Non-pigmented ciliary epithelial cell (primary cell): ENCODE measurements at places on chromosomes 12 and 14.

GRCh38 chr12:108657130-108657745 is 23.5 kb upstream of the SELPLG start:
- no peak for DNase-seq

DNA sequence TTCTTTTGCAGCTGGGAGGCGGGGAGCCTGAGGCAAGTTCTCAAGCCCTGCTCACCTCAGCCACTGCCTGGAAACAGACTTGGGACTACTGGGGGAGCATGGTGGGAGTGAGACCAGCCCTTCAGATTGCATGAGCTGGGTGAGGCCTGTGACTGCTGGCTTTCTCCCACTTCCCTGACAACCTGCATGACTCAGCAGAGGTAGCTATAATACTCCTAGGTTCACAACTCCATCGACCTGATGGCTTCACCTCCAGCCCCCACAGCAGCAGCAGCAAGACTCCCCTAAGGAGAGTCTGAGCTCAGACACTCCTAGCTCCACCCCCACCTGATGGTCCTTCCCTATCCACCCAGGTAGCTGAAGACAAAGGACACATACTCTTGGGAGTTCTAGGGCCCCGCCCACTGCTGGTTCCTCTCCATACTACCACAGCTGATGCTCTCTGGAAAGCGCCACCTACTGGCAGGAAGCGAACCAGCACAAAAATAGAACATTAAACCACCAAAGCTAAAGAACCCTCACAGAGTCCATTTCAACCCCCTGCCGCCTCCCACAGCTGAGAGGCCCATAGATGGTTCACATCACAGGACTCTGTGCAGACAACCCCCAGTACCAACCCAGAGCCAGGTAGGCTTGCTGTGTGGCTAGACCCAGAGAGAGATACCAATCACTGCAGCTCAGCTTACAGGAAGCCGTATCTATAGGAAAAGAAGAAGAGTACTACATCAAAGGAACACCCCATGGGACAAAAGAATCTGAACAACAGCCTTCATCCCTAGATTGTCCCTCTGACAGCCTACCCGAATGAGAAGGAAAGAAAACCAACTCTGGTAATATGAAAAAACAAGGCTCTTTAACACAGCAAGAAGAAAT is 68.7 kb downstream of the RPAP3 start:
- no peak for DNase-seq

- DNase-seq: peak; percentile 1
These were observed 567.4 kb downstream of the MED13L start for GRCh38 chr12:115710104-115710564.

DNA sequence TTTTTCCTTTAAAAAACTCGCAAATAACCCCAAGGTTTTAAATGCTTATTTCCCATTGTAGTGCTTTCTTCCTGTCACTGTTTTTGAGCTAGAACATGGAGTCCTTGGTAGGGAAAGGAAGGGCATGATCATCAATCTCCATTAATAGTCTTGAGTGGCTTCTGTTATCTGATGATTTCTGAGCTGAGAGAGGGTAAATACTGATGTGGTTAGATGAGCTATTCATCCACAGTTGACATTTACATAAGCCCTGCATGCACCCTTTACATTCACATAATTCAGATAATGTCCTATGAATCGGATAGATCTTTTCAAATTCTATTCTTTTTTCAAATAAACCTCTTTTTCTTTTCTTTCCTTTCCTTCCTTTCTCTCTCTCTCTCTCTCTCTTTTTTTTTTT is 81.4 kb downstream of the NTN4 start:
- no peak for DNase-seq

DNA sequence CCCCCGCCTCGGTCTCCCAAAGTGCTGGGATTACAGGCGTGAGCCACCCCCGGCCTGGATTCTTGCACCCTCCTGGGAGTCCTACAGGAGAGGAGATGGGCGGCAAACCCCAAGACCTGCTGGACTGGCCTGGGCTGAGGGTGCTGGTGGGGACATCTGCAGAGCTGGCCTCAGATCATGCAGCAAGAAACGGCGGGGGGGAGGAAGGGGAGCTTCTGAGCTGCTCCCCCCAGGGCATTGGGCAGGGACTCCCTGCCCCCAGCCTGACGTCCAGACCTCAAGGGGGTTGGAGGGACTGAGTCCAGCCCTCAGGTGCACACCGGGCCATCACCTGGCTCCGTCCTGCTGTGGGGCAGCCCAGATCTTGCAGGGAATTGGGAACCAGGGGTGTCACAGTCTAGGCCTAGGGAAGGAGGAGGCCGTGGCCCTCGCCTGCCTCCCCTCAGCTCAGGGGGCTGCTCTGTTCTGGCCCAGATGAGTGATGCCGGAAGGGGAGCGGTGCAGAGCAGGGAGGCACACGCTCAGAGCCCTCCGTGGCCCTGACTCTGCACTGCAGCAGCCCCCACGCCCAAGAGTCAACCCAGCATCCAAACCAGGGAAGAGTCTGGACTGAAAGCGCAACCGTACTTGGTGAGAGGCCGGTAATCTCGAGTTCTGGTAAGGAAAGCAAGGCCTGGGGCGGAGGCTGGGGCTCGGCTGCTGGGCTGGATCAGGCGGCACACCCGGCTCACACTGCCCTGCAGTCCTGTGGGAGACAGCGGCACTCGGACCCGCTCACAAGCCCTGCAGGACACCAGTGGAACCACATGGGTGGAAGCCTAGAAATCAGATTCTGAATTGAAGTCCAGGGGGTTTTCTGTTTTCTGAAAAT is 8.9 kb upstream of the AMN start:
- DNase-seq: no peak

DNA sequence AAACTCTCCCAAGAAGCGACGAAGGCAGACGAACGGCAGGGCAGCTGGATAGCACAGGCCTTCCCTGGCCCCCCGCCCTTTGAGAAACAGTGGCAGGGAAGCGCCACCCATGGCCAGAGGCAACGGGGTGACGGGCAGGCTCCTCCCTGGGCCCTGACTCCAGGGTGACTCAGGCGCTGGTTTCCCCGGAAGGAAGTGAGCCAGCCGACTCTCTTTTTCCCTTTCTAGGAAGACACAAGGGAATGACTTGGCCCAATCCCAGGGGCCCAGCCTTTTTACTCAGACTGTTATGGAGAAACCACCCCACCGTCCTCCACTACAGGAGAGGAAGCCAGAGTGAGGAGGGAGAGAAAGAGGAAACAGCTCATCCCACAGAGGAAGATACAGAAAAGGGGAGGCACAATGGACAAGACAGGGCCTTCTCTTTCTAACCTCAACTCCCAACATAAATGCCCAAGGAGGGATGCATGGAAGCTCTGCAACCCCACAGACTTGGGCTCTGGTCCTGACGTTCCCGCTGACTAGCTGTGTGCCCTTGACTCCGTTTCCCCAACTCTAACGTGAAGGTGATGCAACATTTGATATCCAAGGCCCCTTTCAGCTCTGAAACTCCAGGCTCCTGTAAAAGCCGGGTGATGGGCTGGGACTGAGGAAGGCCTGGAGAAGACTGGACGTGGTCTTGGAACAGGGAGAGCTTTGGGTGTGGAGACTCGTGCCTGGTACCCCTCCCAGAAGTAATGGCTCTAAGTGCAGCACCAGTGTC is 27.9 kb downstream of the ACTN1 start:
- DNase-seq: peak; percentile 73

GRCh38 chr12:32533971-32534590 is 134.7 kb downstream of the FGD4 start:
- DNase-seq: peak; percentile 91

- no peak for DNase-seq
These were observed 177.6 kb downstream of the CAND1 start for GRCh38 chr12:67446716-67447115.

DNA sequence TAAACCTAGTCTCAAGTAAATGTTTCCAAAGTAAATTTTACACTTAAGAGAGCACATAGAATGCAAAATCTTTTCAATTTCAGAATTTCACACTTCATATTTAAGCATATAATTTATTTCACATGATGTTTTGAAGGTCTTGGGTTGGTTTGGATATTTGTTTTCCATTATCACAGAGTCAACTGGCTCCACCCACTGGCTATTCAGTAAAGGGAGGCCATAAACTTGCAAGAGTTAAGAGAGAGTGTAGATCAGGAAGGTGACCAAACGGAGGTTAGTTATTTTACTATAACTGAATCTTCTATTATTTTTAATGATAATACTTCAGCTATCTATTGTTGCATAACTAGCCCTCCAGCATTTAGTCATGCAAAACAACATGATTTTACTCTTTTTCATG is 6.2 kb upstream of the CPNE8 start:
- DNase-seq: no peak

DNA sequence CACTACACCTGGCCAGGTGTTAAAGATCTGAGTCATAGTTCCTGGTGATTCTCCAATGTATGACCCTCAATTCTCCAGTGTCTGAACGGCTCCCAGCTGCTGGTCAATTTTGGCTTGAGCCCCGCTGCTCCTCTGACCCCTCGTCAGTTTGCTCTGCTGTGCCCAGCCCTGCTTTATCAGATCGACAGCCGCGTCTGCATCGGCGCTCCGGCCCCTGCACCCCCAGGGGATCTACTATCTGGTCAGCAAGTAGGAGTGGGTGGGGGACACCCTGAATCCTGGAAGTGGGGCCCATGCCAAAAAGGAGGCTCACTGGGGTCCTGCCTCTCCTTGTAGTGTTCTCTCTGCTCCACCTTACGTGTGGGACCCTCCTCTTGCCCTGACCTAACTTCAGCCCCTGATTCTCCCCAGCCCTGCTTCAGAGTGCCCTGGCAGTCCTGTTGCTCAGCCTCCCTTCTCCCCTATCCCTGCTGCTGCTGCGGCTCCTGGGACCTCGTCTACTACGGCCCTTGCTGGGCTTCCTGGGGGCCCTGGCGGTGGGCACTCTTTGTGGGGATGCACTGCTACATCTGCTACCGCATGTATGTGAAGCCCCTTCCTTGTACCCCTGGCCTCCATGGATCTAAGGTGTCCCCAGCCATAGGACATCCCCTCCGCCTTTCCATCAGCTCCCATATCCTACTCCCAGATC is 5.0 kb downstream of the SLC39A5 start:
- no peak for DNase-seq

GRCh38 chr12:116590561-116590960 is 31.4 kb downstream of the MAP1LC3B2 start:
- DNase-seq: no peak

DNA sequence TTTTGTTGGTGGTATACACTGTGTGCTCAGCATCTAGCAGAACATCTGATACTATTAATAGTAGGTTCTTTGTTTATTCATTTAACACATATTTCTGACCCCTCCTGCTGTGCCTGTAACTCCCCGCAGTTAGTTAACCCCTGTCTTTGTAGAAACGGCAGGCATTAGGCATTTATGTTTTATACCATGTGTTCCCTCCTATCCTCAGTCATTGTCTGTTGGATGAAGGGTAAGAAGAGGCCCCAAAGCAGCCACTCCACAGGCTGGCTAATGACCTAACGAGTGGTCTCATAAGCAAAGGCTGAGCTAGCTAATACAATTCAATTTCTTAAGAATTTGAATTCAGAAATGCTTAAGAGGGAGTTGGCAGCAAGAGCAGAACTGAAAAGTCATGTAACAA is 170.8 kb downstream of the TMX1 start:
- no peak for DNase-seq

DNA sequence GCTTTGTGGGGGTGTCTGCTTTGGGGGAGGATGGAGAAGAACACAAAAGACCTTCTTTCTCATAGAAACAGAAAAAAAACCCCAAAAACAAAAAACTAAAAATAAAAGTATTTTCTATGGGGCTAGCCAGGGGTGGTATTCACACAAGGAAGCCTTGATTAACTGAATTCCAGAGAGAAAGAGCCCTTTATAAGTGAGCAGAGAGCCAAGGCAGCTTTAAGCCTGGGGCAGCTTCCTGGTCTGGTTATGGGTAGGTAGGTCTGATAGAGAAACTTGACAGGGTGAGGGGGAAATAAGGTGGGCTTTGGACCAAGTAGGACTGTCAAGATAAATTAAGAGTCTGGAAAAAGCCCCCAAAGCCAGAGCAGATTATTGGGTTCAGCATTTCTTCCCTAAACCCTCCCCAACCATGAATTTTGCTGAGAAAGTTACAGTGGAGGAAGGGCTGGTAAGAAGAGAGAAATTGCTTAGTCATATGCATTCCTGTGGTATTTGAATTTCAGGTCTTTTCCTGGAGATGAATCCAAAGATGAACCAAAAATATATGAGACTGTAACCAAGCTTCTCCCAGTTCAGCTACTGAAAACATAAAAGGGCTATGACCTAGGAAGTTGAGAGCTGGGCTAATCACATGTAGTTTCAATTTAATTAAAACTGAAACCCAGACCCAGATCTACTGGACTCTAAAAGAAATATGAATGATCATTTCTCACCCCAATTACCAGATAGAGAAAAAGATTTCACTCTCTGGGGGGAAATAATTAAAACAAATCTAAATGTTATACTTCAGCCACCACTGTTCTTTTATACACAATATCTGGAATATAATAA is 144.8 kb downstream of the TBC1D30 start:
- peak; percentile 18 for DNase-seq

DNA sequence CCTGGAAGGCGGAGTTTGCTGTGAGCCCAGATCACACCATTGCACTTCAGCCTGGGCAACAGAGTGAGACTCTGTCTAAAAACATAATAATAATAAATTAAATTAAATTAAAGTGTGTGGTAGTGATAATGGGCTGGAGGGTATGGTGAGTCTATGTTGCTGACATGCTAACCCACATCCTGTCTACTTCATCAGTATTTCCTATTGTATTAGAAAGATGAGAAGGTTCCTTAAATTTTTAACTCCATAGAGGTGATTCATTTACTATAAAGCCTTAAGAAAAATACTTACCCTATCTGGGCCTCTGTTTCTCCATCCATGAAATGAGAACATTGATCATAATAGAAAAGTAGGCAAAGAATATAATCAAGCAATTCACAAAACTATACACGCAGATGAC is 280.5 kb downstream of the FBXL14 start:
- DNase-seq: no peak

DNA sequence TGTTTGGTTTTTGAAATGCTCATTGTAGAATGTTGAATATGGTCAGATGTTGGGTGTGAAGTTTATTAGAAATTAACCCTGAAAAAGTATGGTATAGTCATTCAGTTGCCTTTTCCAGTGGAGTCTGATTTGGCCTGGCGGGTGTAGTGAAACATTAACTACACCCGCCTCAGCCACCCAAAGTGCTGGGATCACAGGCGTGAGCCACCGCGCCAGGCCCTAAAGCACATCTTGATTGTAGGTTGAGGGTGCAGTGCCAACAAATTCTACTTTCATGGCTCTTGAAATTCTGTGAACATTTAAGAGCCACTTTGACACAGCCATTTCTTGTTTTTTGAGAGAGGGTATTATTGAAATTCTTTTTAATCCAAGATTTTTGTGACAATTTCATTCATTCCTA is 624.9 kb downstream of the DIO2 start:
- DNase-seq: no peak

DNA sequence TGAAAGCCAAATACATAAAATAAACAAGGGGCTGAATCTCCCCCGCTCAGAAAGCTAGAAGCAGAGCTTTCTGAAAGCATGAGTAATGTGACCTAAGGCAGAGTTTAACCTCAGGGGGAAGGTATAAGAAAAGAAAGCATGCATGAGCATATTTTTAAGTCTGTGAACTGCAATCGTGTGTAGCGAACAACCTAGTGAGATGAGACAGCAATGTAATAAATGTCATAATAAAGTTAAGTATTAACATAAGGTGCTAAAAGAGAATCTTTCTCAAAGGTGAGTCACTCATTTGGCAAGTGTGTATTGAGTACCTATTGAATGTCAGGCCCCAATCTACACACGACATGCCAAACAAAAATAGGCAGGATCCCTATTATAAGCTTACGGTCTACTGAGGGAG is 14.2 kb upstream of the WDR20 start:
- DNase-seq: no peak

GRCh38 chr14:81474685-81475324 is 58.8 kb downstream of the SEL1L start:
- no peak for DNase-seq
